ENCODE measurements at places on chromosomes 12 and 14.

GRCh38 chr12:109768901-109769670 is 55.5 kb downstream of the FAM222A start:
- DNase-seq = no peak

DNA sequence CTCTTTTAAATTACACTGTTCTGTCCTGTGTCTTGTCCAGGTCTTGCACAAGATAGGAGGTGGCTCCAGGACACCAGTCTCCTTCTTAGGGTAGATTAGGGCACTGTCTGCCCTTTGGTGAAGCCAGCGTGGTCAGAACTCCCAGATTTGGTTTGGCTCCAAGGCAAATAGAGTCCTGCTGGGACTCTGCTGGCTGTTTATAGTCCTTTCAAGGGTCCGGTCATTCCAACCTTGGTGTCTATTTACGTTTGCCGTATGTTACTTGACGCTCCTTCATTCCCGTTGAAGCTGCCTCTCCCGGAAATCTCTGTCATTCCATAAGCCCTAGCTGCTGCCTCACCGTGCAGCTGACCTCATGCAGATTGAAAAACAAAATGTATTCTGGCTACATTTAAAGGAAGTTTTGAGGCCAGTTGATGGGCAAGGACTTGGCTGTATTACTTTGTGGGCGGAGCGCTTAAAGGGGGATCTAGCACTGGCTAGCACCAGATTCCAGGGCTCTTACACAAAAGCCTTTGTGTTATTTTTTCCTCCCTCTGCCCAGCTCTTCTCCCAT is 180.6 kb downstream of the AKAP6 start:
- no peak for DNase-seq

GRCh38 chr12:50542448-50542847 is 37.7 kb downstream of the DIP2B start:
- DNase-seq = no peak

GRCh38 chr14:59277659-59278058 is 89.2 kb downstream of the DAAM1 start:
- no peak for DNase-seq

GRCh38 chr14:99562856-99563748 is 40.9 kb downstream of the CCDC85C start:
- peak; percentile 88 for DNase-seq

- no peak for DNase-seq
These were observed 30.8 kb downstream of the COA8 start for GRCh38 chr14:103593577-103593976.

DNA sequence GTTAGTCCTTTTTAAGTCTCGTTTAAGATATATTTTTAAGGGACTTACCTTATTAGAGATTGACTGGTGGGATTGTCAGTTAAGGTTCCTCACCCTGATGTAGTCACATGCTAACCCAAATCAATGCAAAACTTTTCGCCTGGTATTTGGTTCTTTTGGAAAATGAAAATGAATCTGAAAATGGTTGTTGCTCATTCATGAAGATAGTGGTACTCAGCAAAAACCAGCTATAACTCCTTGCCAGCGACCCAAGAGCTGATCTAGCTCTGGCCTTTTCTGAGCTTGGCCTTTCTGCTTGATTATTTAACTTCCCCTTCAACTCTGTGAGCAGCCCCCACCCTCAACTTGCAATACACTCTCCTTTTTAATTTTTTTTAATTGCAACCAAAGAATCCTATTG is 85.0 kb upstream of the GTF2A1 start:
- no peak for DNase-seq

DNA sequence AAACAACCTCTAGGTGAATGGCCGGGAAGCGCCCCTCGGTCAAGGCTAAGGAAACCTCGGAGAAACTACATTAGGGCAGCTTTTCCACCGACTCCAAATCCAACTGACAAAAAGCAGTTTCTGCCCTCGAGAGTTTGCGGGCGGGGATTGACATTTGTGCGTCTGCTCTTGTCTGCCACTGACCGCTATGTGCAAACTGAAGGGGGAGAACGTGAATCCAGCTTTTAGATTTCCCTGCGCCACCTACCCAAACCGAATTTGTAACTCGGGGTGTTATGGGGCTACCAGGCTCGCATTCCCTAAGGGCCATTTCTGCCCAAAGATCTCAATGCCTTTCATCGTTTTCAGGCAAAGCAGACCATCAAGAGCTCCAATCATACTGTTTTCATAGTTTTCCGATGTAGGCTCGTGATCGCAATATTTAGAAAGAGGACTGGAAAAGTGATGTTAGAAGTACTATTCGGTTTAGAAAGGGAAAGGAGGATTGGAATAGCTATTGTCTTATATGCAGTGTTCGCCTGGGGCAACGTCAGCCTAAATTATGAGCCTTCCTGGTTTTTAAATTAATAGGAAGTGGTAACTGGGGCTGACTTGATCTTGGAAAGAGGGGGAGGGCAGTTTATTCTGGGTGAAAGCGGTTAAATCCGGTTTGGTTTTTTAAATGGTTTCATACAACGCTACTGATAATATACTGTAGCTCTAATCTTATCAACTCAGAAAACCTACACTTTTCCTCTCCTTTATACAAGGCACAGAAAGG is 45.4 kb downstream of the BCAT1 start:
- DNase-seq = no peak

GRCh38 chr12:119328111-119328510 is 6.4 kb upstream of the CCDC60 start:
- no peak for DNase-seq

DNA sequence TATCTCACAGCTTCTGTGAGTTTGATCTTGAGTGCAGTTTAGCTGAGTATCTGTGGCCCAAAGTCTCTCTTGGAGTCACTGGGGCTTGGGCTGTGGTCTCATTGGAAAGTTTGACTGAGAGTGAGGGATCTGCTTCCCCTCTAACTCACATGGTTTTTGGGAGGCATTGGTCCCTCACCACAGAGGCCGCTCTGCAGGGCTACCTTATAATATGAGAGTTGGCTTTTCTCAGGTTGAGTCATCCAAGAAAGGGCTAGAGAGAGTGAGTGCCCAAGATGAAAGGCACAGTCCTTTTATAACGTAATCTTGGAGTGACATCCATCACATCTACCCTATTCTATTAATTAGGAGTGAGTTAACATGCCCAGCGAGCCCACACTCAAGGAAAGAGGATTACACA is 175.8 kb downstream of the SLC41A2 start:
- DNase-seq = no peak

DNA sequence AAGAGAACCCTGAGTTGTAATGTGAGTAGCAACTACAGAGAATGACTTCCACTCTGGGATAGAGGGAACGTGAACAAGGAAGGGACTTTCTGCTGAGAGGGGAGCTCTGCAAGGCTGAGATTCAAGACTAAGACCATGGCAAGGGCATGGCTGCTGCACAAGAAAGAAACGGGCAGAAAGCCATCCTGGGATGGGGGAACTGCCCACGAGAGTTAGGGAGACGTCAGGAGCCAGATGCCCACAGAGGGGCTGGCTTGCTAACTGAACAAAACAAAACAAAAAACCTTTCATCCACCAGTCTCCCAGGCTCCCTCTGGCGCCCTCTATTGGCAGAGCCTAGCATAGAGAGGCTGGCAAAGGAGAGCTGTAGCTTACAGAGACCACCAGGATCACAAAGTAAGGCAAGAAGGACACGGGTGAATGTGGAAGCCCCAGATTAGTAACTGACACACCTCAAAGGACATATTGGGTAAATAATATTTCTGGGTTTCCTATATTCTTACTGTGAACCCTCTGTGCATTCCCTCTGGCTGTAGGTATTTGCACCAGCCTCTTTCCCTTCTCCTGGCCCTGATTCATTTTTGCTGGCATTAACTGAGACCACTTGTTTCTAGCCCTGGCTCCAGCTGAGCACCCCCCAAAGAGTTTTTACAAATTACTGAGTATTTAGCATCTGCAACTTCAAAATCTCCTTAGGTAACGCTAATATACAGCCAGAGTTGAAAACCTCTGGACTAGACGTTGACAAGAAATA is 338.3 kb downstream of the EMP1 start:
- DNase-seq = peak; percentile 85

- no peak for DNase-seq
These were observed 11.8 kb downstream of the FNTB start for GRCh38 chr14:64998455-64998931.

DNA sequence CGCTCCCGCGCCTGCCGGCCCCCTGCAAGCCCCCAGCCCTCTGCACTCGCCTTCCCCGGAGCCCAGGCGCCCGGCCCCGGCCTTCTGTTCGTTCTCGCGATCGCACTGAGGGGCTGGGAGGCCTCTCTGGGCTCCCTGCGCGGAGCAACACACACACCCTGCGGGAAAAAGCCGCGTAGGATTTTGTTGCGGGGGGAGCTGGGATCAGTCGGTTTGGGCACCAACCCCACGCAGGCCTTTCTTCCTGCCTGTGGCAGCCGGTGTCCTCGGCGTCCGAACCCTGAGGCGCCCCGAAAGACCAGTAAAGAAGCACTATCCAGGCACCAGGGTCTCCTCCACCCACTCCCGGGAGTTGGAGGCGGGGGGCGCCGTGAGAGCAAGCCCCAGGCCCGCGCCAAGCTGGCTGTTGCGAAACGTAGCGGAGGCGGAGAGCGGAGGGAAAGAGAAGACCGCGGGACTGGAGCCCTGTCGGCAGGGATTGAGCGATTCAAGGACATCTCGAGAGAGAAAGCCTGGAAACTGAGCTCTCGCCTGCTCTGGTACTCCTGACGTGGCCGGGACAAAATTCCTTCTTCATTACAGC is 1.9 kb upstream of the HOXC5 start:
- DNase-seq = no peak

Measured in NCI-H1092 (cell line).